ENCODE measurements at places on chromosomes 1 and 21.
A peak's percentile ranks its signal among the peaks of the same experiment; 100 is the strongest.

DNA sequence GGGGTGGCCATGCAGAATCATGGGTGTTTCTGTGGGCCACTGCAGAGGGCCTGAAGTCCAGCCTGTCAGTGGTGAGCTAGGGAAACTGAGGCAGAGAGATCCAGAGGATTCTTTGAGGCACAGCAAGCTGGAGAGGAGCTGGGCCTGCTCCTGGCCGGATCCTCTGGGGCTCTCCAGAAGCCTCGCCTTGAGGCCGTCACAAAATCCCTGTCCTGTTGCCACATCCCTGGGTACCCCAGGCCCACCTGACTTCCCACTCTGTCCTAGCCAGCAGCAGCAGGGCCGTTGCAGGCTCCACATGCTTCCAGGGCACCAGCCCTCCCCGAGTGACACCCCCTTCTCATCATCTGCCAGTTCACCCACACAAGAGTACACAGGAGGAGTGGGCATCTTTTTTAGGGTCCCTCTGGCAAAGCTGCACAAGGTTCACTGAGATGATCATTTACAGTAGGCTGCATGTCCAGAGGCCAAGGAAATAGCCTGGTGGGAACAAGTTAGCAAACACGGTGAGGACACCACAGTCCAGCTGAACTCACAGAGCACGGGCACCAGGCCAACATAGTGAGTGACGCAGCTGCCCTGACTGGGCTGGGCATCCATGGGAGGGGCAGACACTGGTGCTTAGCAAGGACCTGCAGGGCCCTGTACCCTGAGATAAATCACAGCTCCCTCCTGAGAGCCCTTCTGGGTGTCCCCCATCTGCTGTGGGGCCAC is 25.1 kb upstream of the TSPEAR start:
- DNase-seq: no peak

GRCh38 chr1:173496757-173497320 is 19.7 kb downstream of the PRDX6 start:
- DNase-seq: no peak

DNA sequence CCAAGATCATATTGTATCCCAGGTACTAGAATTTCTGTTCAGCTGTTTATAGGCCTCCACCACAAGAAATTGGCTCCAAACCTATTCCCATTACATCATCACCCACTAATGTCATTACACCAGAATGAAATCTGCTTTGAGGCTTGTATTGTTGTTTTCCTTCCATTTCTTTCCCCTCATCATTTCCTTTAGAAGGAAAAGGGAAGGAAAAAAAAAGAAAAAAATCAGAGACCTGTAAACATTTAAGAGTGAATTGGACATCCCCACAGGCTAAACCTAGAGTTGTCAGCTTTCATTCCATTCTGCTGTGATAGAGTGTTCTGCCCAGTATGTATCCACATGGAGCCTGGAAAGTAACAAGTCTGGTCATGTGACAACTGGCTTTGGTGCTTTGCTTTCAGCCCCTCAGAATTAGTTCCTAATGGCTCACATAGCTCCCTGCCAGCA is 44.6 kb downstream of the NFYC start:
- no peak for DNase-seq

DNA sequence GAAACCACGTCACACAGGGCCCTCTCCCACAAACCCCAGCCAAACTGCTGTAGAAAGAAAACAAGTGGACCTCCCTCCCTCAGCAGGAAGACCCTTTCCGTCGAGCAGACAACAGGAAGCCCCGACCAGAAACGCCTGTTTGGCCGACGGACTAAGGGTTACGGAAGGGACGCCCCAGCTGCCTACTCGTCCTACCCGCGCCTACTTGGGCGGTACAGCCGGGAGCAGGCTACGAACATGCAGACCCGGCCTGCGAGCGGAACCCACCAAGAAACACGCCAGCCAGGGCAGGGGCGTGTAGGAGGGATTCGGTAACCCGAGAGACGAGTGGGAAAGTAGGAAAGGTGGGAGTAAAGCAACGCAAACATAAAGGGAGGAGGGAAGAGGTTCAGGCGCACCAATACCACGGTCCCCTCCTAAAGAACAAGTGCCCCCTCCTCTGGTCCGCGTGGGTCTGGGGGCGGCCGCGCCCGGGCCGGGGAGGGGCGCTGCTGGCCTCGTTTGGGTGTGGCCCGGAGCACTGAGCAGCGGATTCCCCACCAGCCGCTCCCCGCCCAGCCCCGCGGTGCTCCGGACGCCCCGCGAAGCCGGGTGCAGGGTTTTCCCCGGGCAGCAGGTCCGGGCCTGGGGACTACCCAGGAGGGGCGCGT is 450 bp downstream of the S100A10 start:
- DNase-seq: peak; percentile 55

DNA sequence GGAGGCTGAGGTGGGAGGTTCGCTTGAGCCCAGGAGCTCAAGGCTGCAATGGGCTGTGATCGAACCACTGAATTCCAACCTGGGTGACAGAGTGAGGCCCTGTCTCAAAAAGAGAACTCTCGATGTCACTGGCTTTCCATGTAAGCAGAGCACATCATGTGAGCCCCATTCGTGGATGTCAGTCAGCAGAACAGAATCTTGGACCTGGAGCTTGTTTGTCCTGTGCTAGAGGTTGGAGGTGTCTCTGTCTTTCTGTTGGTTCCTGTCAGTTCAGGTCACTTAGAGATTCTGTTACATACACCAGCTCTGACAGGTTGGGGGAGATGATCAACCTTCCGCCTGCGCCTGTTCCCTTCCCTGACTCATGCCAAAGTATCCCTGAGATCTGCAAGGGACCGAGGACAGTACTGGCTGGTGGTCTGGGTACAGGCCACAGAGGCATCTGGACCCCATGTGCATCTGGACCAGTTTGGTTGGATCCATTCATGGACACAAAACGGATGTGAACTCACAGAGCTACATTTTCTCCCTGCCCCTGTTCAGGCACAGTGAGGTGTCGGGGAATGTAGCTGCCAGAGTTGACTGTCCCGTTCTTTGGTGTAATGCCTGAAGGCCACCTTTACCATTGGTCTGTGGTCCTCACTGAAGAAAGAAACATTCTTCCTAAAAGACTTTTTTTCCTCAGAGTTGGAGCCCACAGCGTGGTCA is 10.0 kb downstream of the ARF1 start:
- DNase-seq: no peak

- no peak for DNase-seq
These were observed 54.9 kb upstream of the ADAMTS5 start for GRCh38 chr21:27021801-27022200.

- peak; percentile 70 for DNase-seq
These were observed at the start of gene BMP8B for GRCh38 chr1:39788758-39789570. Gene BMP8B, minus strand, starts transcription at chr1:39788865. Its CDS starts 380 bp downstream, at chr1:39788485.

Data from HAP-1 (cell line).